MV-4-11 (cell line): ENCODE measurements at places on chromosomes 7 and 10.

DNA sequence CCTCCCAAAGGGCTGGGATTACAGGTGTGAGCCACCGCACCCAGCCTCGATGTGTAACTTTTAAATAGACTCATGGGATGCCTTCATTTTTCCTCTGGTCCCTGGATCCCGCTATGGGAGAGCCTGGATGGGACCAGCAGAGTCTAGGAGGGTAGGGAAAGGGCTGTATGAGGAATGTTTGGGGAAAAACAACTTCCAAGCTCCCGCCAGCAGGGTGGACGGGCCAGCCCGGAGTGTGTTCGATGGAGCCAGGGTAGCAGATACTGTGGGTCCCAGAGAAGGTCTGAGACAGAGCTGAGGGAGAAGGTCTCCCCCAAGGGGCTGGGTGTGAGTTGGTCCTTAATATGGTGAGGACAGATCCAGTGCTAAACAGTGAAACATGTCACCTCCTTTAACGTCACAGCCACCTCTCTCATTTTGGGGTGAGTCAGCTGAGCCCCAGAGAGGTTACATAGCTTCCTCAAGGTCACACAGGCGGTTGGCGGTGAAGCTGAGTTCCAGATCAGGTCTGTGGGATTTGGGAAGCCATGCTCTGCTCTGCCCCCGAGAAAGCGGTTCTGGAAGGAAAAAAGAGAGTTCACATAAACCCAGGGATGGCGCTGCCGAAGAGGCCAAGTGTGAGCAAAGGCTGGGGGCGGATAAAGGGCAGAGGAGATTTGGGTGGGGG lies 66.4 kb downstream of the MYL10 start:
- no peak for DNase-seq

- no peak for DNase-seq
These were observed 25.2 kb downstream of the STMP1 start for GRCh38 chr7:135687466-135687865.

- DNase-seq = no peak
These were observed 15.2 kb downstream of the SLC13A4 start for GRCh38 chr7:135712796-135713195.

DNA sequence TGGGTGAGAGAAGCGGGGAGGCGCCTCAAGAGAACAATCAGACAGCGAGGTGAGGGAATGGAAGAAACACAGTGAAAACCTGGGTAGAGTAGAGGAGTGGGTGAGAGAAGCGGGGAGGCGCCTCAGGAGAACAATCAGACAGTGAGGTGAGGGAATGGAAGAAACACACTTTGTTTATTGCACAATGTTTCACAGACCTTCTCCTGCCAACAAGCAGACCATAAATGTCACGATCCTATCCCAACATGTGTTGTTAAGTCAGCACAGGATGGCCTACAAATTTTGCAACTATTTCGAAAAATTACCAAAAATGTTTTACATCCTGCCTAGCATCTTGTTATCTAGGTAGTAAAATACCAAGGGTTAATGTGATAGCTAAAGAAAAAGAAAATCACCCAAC lies 115.3 kb downstream of the JAZF1 start:
- DNase-seq = no peak

- no peak for DNase-seq
These were observed 108.8 kb upstream of the GSDME start for GRCh38 chr7:24866004-24866615.

GRCh38 chr7:106864298-106865081 lies 592 bp upstream of the PIK3CG start:
- DNase-seq = peak; percentile 43

DNA sequence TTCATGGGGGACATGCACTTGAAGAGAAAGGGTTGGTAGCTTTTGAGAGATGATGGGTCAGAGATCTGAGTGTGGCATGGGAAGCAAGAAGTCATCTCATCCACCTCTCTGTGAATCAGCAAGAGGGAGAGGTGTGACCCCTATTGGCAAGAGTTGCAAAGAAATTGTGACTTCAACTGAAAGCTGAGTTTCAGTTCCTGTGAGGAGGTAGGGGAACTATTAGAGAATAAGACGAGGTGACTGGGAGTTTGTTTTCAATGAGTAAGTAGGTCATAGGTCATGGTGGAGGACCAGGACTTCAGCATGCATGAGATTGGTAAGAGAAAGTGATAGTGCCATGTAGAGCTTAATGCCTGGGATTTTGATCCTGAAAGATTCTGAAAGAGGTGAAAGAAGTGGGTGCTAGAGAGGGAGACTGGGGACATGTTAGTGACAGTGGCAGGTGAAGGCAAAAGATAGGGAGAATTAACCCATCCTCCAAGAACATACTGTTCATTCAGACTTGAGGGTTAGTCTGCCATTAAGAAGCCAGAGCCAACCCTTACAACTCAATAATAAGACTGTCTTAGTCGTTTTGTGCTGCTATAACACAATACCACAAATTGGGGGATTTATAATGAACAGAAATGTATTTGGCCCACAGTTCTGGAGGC lies 75.5 kb upstream of the CAPZA2 start:
- DNase-seq = peak; percentile 83

- no peak for DNase-seq
These were observed 55.4 kb upstream of the MXI1 start for GRCh38 chr10:110151971-110152370.

DNA sequence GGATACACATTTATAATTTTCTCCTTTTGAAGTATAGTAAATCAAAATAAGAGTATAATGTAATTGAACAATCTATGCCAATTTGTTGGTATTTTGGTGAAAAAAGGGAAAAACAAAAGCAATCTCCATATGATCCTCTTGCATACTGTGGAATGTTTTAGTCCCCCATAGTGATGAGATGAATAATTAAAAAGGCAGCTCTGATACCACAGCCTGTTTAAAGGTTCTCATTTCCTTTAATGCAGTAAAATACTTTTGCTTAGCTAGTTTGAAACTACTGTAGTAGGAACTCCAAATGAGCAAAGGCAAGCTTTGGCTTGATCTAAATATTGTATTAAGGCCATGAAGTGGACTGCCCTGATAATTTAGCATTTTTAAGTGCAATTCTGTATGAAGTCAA lies 77.6 kb downstream of the VTI1A start:
- DNase-seq = no peak

DNA sequence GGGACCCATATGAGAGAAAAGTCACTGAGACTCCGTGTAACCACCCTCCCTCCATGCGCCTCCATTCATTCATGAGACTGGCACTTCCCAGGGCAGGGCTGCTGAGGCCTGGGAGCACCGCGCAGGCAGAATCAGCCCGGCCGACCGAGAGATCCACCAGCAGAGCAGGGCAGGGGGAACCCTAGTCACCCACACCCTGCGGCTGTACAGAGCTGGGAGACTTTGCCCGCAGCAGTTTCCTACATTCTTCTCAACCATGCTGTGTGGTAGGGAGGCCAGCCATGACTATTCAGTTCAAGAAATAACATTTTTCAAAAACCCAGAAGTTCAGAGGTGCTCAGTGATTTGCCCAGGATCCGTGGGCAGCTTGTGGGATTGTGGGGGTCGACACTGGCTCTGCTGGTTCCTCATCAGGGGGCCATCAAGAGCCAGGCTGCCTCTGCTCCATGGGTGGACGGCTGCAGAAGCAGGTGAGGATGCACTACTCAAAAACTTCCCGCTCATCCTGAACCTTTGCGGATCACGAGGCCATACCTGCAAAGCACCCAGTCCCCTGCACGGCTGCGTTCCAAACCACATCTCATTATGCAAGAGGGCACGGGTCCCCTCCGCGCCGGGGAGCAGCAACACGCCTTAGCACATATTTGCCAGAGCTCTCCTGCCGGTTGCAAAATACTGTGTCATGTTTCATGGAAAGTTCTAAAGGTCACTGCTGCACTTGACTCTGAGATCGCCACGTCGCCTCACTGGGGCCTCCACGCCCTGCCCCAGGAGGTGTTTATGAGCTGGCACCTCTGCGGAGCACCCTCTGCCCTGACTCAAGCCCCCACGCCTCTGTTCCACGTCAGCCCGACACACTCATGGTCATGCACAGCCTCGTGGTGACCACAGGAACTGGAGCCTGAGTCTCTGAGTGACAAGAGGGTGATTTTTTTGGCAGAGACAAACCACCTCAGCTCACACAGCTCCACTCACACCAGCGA lies 132.0 kb downstream of the PRKAG2 start:
- DNase-seq = peak; percentile 70

DNA sequence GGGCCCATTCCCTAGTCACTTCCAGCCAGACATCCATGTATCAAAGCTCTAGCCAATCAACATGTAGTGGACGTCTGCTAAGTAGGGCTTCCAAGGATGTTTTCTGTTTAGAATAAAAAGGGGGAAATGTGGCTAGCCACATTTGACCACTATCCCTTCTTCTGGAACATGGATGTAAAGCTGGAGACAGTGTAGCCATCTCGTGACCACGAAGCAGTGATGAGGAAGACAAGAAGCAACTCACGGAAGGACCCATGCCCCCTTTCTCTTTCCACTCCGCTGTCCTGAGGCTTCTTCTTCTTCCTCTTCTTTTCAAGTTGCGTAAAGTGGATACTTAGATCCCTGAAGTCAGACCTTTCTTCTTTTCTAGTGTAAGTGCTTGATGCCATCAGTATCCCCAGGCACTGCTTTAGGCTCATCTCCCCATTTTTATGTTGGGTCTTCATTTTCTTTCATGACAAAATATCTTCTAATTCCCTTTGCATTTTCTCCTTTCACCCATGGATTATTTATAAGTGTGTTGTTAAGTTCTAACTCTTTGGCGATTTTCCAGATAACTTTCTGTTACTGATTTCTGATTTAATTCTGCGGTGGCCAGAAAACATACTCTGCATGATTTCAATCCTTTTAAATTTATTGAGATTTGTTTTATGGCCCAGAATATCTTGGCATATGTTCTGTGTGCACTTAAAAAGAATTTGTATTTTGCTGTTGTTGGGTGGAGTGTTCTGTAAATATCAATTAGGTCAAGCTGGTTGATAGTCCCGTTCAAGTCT lies 594.5 kb downstream of the SDK1 start:
- DNase-seq = peak; percentile 50

DNA sequence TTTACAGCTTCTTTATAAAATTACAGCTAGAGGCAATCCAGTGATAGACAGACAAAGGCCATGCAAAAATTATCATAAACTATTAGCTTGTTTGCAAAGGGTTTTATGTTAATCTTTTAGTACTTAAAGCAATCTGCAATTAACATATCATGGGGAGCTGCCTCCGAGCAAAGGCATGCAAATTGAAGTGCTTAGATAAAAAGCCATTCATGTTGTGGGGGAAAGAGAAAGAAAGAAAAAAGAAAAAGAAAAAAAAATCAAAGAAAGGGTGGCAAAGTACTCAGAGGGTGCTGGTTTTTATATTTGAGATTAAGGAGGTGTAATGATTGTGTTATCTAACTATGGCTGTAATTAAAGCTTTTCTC lies 799.5 kb downstream of the LRMDA start:
- DNase-seq = no peak

DNA sequence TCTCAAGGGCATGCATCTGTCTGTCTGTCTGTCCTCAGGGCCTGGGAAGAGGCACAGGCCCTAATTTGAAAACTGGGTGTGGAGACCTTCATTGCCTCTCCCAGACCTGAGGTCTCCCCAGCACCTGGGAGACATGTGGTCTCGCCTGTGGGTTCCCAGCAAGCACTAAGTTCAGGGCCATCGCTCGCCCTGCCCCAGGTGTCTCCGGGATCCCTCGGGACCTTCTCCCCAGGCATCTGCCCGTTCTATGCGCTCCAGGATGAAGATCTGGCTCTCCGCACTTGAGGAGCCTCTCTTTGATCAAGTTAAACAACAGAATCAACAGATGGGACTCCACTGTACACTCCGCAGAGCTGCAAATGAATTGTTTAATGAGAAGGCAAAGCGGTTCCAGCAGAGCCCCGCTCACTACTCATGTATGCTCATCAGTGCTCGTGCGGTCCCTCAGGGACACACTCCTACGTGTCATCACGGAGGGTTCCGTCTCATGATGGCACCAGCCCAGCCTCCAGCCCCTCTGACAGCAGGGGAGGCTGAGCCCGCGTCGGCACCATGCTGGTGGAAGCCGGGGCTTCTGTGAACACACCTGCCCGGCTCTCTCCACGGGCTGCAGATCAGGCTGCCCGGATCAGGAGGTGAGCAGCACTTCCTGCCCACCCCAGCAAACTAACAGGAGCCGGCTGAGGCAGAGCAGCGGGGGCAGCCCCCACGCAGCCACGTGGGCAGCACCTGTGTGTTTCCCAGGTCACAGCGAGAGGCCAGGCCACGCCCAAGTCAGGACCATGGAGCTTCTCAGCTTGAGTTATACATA lies 132.8 kb downstream of the TCERG1L start:
- no peak for DNase-seq

GRCh38 chr10:133318494-133319127 lies 9.9 kb downstream of the ZNF511 start:
- peak; percentile 53 for DNase-seq

DNA sequence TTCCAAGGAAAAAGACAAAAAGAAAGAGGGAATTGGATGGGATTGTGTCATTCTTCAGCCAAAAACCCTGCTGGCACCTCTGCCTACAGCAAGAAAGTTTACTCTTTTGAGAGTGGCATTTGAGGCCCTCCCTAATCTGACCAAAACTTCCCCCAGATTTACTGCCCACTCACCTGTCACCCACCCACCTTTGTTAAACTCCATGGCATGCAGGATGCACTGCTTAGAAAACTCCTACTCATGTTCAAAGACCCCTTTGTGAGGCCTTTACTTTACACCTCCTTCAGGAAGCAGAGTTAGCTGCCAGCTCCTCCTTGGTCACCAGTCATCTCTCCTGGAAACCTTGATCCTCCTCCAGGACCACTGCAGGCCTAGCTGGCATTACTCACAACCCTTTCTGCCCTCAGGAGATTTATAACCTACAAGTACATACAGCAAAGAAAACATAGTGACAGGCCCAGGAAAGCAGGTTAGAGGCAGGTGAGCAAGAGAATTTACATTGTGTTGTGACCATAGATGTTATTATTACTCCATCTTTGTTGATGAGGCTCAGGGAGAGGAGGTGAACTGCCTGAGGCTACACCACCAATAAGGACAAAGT lies 10.3 kb upstream of the PLAC9 start:
- no peak for DNase-seq

DNA sequence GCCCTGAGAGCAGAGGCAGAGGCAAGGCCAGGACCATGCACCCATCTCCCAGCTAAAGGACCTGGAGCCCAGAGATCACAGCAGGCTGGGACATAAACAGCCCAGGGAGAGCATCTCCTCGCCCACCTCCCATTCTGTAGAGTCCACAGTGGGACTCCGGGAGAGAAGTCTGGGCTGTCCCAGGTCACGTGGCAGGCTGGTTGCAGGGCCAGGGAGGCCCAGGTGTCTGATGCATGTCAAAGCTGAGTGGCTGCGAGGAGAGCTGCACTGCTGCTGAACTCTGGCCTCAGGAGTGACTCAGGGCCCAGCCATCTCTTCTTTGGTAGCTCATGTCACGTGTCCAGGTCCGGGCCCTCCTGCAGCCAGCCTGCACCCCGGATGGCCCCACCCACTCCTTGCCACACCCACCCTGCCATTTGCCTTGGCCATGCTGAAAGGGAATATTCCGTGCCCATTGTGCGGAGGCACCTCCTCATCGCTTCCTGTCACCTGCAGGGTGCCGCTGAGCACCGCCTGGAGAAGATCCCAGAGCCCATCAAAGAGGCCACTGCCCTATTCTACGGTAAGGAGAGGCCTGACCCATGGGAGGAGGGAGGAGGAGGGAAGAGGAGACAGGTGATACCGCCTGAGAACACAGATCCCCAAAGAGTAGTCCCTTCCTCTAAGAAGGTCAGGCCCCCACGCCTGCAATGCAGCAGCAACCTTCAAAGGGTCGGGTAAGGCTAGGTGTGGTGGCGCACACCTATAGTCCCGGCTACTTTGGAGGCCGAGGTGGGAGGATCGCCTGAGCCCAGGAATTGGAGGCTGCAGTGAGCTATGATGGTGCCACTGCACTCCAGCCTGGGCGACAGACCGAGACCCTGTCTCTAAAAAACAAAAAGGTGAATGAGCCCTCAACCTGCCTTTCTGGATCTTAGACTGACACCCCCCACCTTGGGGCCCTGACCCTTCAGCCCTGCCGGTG lies 12.6 kb upstream of the SH2B2 start:
- no peak for DNase-seq

GRCh38 chr7:3488829-3489228 lies 187.8 kb downstream of the SDK1 start:
- DNase-seq = no peak
